ENCODE measurements at places on chromosomes 12 and 14.

DNA sequence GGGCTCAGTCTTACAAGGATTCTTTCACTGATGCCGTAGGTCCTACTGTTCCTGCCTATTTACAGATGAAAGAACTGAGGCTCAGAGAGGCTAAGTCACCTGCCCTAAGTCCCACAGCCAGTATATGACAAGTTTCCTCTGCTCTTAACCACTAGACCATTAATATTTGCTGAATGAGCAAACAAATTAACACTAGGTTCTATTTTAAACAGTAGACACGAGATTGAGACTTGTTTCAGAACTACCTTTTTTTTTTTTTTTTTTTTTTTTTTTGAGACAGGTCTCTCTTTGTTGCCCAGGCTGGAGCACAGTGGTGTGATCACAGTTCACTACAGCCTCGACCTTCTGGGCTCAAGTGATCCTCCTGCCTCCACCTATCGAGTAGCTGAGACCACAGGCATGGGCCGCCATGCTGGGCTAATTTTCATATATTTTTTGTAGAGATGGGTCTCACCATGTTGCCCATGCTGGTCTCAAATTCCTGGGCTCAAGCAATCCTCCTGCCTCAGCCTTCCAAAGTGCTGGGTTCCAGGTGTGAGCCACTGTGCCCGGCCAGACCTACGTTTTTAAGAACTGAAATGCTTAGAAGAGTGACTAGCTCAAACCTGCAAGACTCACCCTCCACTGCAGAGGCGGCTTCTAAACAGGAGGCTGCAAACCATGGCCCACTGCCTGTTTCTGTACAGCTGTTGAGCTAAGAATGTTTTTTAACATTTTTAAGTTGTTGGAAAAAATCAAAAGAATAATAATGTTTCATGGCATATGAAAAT, 12.9 kb downstream of the SYNE3 start:
- DNase-seq, result no peak

GRCh38 chr14:81516986-81517797, 16.5 kb downstream of the SEL1L start:
- DNase-seq, result no peak

- peak; percentile 26 for DNase-seq
Measured at GRCh38 chr12:32273712-32274111, 125.6 kb upstream of the FGD4 start.

DNA sequence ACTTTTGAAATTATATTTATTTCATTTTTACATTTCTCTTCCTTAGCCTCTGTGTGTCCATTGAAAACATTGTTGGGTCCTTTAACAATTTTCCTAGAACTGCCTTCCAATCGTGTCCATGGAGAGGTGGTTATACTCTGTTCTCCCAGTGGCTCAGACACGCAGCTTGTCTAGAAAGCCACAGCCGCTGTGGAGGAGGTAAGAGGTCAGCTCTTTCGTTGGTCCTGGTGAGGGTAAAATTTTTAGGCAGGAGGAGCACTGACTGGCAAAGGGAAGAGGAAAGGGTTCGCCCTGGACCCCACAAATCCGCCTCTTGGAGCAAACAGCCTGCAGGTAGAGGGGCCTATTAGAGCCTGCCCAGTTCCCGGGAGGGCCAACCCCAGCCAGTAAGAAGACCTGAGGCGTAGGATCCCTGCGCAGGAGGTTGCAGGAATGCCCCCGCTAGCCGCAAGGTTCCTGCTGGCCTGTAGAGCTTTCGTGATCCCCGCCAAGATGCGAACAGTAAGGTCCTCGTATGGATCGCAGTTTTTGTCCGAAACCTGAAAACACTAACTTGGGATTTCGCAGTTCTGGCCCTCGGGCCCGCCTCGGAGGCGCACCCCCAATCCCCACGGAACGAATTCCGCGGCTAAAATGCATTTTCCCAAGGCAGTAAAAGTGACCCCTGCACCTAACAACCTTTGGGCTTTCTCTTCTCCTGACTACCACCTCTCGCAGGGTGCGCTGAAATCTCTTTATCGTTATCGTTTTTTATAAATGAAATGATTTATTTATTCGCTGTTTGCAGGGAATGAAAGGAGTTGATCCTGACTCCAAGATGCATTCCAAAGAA, 7.5 kb upstream of the PAX9 start:
- no peak for DNase-seq

Data from activated CD4-positive, alpha-beta T cell treated with anti-CD3 and anti-CD28 coated beads for 4 hours (primary cell).